Thymus (tissue), 14 donors: ENCODE measurements at places on chromosomes 5 and 9.

- DNase-seq: no peak
Measured at GRCh38 chr9:127955294-127956015, 17.8 kb upstream of the DPM2 start.

GRCh38 chr9:95776176-95776575 lies 99.3 kb upstream of the ERCC6L2 start:
- no peak for DNase-seq

DNA sequence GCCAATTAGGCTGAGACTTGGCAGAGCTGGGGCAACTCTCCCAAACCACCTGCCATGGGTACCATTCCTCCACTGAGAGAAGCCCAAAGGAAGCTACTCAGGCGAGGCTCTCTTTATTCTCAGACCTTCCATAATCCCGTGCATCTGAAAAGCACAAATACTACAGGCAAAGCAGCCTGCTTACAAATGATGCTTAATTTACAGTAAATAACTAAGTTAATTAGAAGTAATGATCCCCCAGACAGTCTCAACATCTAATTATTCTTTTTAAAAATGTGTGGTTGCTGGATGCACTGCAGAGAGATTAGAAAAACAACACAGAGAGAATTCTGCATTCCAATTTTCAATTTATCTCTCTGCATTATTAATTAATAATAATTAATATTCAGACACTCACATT lies 53.1 kb downstream of the AK8 start:
- DNase-seq: no peak

DNA sequence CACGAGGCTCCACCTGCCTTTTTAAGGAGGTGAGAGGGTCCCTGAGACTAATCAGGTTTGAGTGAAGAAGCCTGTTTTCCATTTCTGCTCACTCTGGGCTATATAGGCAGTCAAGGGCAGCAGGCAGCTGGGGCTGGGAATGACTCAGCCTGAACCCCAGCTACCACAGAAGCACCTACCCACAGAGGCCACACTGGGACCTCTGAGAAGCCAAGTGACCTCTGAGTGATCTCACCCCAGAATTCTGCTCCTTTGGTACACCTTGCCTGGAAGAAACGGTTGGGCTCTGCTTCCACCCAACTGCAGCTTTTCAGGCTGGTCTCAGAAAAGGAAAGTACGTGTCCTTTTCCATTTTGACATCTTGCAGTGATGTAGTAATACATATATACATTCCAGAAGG lies 6.8 kb downstream of the FAM219A start:
- no peak for DNase-seq

DNA sequence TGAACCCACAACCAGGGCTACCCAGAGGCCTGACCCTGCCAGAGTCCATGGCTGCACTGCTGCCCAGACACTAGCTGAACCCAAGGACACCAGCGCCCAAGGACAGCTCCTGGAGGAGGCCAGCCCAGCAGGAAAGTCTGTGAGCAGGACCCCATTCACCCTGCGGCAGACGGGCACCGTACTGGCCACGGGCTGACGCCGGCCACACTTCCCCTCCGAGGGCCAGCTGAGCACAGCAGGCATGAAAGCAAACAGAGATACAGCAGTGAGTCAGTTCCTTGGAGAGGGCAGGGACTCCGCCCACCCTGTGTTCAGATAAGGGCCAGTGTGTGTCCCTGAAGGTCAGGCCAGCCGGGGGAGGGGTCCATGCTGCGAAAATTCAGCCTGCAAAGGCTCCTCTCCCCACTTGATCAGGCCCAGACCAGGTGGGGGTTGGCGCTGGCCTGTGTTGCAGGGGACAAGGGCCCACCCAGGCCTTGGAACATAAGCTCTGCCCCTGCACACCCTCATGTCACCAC lies 3.2 kb downstream of the RNF208 start:
- DNase-seq: no peak

DNA sequence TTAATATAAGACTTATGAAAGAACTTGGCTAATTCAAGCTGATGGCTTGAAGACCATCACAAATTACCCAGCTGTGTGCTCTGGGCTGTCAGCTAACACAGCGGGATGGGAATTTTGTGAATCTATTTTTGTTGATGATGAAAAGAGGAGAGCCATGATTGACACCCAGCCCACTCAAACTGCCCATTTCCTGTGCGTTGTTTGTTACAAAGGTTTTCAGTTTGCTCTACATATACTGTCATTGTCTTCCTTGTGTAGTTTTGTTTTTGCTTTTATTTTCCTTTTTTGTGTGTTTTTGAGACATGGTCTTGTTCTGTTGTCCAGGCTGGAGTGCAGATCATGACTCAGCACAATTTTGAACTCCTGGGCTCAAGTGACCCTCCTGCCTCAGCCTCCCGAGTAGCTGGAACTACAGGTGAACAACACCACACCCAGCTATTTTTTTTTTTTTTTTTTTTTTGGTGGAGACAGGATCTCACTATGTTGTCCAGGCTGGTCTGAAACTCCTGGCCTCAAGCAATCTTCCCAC lies 400.3 kb downstream of the ICE1 start:
- DNase-seq: no peak

- DNase-seq: no peak
Measured at GRCh38 chr5:168249923-168250322, 41.5 kb upstream of the WWC1 start.

DNA sequence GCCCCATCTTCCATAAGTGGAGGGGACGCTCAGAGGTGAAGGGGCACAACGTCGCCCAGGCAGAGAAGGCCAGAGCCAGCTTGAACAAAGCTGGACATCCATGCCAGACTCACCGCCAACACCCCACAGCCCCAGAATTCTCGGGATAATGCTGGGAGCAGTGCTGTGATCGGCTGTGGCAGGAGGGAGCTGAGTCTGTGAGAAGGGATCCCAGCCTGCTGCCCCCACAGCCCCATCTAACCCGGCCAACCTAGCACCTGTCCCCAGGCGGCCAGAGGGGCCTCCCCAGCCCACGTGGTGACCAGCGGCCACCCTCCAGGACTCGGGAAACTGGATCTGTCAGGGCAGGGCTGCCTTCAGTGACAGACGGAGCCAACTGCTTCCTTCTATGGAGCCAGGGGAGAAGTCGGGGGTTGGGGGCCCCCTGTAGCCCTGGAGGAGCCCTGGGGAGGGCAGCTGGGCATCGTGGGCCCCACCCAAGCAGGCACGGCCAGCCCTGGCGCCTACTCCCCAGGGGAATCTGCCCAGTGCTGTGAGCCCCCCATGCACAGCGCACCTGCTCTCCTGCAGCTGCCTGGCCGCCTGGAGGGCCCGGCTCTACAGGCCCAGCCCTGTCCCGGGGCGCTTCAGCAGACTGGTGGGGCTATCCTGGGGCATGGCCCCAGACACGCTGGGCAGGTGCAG lies 6.0 kb downstream of the BRD3 start:
- DNase-seq: no peak
